Melanocyte of skin (primary cell): ENCODE measurements at places on chromosomes 4 and X. TPM values are rescaled to one million over a fixed set of nuclear protein-coding genes. Genes with fewer than 3 reads are reported as not detected.

Gene GABRQ
- total RNA-seq = not detected in 2 replicates

Gene FAM50A
- total RNA-seq = 37.2 and 38.9 TPM in 2 replicates

Gene PLAC8
- not detected in 2 replicates for total RNA-seq

Gene CD99
- 215 and 364 TPM in 2 replicates for total RNA-seq

Gene FOXR2
- not detected in 2 replicates for total RNA-seq

Gene SSX4B
- total RNA-seq = 0.36 TPM in 1 of 2 replicates, not detected in the other

Gene ODAPH
- not detected in 2 replicates for total RNA-seq

Gene HTR2C
- not detected in 2 replicates for total RNA-seq

Gene FAM47B
- not detected in 2 replicates for total RNA-seq

Gene TCEAL6
- total RNA-seq = not detected in 2 replicates

Gene RLIM
- 42.0 and 70.2 TPM in 2 replicates for total RNA-seq
